ENCODE measurements at places on chromosomes 7 and 10. TPM values are rescaled to one million over a fixed set of nuclear protein-coding genes. Genes with fewer than 3 reads are reported as not detected.

Gene ETV1
- total RNA-seq: 15.2 TPM

DNA sequence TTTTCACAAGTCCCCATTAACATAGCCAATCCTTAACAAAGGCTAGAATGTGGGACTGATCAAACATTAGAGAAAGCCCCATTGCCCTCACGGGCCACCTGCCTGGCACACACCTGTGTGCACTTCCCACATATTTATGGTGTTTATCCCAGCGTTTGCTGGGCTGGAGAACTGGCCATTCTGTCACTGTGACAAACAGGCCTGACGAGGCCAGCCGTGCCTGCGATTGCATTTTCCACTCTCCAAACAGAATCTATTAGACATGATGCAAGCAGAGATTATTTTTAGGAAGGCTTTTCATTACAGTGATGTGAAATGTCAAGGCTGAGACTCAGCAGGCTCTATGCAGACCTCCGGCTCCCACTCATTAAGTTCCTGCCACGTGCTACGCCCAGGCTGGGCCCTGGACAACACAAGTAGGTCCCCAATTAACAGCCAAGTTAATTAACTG, 20.4 kb downstream of the PTPRN2 start:
- no peak for DNase-seq

- DNase-seq: no peak
Measured at GRCh38 chr7:31633467-31633866, 53.5 kb upstream of the PPP1R17 start.

GRCh38 chr7:137305901-137306621, 37.5 kb downstream of the PTN start:
- DNase-seq: no peak

DNA sequence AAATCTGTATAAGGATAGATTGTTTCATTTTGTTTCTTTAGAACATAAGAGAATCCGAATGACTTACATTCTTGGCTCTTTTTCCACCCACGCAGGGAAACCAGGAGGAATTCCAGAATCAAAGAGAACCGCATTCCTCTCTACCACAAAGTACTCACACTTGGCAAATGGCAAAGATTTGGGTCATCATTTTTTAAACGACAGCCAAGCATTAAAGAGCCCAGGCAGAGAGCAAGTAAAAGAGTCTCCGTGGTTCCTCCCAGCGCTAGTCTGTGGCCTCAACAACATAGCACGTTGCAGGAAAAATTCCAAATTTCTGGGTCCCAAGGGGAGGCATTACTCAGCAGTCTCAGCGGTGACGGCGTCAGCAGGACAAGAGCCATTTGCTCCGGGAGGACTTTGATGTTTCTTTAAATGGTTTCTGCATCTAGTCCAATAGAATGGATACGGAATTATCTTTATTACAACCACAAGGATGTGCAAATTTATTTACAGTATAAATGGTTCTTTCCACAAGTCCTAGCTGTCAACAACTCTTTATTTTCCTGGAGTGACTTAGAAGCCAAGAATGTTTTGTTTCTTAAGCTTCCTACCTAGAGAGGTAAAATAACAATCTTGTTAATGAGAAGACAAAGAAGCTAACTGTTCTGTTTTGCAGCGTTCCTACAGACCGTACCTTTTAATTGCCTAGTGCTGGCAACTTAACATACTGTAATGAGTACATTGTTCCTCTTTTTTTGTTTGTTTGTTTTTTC, 232.5 kb downstream of the SKIDA1 start:
- DNase-seq: no peak

DNA sequence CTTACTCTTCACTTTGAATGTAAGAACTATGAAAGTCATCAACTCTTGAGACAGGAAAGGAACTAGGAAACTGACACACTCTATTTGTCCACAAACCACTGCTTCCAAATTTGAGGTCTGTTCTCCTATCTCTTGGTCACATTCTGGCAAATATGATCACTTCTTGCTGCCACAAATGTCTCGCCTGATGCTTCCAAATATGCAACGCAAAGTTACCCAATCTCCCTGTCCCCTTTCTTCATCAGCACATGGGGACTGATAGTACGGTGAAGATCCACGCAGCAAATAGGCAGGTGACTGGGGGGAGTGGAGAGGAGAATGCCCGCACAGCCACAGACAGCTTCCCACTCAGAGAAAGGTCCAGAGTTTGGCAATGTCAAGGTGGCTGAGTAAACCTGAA, 92.6 kb upstream of the TCF7L2 start:
- DNase-seq: no peak

Gene NPTX2
- total RNA-seq: 32.0 TPM

Gene PAPOLB
- total RNA-seq: not detected

GRCh38 chr7:138276891-138277290, 183.2 kb upstream of the TRIM24 start:
- DNase-seq: no peak

- DNase-seq: peak; percentile 90
Measured at GRCh38 chr7:96169439-96169838, 152.5 kb downstream of the SLC25A13 start.

DNA sequence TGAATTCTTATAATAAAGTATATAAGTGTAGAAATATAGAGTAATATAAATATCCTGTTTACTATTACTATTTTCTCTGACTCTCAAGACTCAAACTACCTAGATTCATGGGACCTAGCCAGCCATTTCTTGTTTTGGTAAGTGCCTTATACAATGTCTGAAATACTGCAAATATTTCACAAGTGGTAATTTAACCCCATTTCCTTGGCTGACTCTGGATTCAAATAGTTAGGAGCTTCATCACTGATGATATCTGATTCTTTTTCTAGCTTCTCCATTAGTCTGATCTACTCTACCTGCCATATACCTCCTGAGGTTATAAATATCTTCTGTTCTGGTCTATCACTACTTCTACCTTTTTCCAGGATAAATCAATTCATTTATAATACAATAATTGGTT, 6.4 kb upstream of the RALA start:
- no peak for DNase-seq

DNA sequence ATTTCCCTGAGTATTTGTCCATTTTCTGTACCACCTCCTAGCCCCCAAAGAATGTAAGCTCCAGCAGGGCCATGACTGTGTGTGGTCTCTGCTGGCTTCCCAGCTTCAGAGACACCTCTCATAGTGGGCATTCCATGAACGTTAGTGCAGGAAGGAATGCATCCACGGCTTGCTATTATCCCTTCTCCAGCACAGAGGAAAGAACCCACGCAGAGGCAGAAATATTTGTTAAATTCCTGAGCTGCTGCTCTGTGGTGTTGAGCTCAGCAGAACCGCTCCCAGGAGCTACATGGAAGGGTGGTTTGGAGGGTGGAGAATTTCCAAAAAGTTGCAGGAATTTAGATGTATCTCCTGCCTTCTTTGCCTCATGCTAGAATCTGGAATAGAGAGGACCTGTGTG, 275.2 kb downstream of the POU6F2 start:
- DNase-seq: no peak

GRCh38 chr7:131016230-131016629, 282.2 kb upstream of the KLF14 start:
- DNase-seq: no peak

DNA sequence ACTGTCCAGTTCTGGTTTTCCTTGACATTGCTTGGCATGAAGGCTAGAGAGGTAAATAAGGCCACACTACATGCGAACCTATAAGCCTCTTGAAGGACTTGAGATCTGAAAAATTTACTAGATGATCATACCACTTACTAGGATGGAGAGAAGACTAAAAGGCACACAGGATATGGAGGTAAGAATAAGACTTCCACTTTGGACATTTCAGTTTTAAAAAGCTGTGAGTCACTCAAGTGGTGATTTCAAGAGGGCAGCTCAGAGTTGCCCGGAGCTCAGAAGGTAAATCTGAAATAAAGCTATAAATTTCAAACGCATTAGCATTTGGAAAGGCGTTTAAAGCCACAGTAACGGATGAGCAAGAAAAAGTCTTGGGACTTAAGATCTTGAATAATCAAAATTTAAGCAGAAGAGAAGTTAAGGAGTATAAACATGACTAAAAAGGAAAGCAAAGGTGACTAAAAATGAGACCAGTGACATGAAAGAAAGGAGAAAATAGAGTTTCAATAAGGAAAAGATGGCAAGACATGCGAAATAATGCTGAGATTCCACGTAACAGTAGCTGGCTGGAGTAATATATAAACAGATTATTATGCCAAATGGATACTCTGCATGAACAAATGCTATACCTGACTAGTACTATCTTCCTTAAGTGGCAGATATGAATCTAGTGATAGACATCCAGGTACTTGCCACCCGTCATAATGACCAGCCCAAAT, 68.3 kb downstream of the SNX13 start:
- DNase-seq: no peak

Gene VGF
- total RNA-seq: not detected

GRCh38 chr10:88791924-88792323, 10.6 kb upstream of the LIPM start:
- no peak for DNase-seq

- DNase-seq: no peak
Measured at GRCh38 chr10:82815680-82816079, 940.7 kb downstream of the NRG3 start.

- no peak for DNase-seq
Measured at GRCh38 chr10:102673819-102674511, 29.7 kb downstream of the TRIM8 start.
